HuH-7.5 (cell line): ENCODE measurements at places on chromosomes 3 and 15.

GRCh38 chr15:47908950-47909670 is 191.8 kb downstream of the SEMA6D start:
- DNase-seq = no peak

GRCh38 chr3:155934230-155934629 is 63.8 kb downstream of the GMPS start:
- DNase-seq = no peak

DNA sequence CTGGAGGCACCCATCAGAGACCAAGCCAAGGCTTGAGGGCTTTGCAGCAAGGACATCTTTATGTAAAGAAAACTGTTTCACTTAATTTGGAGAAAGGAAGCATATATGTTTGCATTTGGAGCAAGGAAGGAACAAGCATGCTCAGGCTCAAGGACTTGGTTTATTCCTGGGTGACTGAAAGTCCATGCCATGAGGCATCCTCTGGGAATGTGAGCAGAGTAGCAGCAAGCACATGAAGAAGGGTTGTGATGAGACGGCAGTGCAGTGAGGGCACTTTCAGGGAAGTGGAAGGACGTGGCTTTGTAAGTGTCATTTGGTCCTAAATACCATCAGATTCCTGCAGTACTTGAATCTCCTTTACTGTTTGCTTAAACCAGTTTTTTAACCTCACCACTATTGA is 26.8 kb downstream of the POLG start:
- DNase-seq = no peak

DNA sequence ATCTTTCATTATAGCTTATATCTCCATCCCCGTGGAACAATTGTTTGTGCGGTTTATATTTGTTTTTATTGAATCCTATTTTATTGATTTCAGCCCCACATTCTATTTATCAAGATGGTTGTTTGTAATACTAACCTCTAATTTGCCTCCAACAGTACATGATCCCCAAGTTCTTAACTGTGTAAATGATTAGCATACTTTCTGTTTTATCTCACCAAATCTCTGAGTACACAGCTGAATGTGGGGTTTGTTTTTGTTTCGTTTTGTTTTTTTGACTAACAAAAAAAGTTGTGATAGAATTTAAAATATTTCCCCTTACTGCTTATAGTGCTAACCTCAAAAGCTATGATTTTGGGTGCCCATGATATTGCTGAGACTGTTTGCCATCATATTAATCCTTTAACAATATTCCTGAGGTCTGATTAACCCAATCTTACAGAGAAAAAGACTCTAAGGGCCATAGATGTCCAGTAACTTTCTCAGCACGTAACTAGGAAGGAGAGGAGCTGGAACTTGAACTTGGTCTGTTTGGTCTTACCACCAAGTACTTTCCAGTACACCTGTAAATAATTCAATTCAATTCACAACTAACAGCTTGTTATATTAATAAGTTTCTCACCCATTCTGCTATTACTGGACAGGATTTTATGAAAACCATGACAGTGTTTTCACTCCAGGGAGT is 789.8 kb downstream of the TUSC7 start:
- DNase-seq = no peak

- DNase-seq = no peak
Measured at GRCh38 chr3:134494495-134494894, 8.6 kb downstream of the CEP63 start.

DNA sequence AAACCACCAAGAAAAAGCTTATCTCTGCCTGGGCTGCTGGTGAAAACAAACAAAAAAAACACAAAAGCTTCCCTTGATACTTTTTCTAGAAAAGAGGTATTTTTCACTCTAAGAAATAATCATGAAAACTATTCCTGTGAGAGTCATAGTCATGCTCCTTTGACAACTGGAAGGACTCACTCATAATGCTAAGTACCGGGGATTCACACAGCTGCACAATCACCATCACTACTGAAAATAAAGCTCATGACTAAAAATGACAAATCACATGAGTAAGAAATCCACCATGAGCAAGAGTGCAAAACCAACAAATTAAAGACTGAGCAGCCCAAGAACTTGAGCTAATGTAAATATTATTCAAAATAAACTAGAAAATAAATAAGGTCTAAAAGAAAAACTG is 10.6 kb upstream of the POU1F1 start:
- no peak for DNase-seq

- no peak for DNase-seq
Measured at GRCh38 chr15:99118801-99119546, 14.1 kb downstream of the SYNM start.

- no peak for DNase-seq
Measured at GRCh38 chr3:150391161-150391560, 16.9 kb upstream of the TSC22D2 start.
